Stimulated activated CD4-positive, alpha-beta T cell treated with anti-CD3 and anti-CD28 coated beads, Interleukin-1b, Interleukin-23, amount 100 ng/mL, for 4 hours (primary cell): ENCODE measurements at places on chromosomes 6 and 20.

DNA sequence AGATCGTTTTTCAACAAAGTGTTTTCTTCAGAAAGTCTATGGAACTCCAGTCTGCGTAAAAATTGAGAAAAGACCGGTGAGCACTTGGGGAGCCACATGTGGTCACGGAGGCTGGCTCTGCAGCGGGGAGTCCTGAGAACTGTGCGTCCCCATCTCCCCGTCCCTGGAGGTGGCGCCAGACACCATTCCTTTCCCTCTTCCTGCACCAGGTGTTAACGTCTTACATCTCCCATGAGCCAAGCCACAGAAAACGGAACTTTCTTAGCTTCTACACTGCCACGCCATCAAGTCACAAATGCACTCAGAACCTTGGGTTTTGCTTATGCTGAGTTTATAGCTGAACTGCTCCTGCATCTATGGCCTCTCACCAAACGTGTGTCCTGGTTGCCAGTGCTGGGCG is 62.6 kb downstream of the GINS1 start:
- no peak for DNase-seq

DNA sequence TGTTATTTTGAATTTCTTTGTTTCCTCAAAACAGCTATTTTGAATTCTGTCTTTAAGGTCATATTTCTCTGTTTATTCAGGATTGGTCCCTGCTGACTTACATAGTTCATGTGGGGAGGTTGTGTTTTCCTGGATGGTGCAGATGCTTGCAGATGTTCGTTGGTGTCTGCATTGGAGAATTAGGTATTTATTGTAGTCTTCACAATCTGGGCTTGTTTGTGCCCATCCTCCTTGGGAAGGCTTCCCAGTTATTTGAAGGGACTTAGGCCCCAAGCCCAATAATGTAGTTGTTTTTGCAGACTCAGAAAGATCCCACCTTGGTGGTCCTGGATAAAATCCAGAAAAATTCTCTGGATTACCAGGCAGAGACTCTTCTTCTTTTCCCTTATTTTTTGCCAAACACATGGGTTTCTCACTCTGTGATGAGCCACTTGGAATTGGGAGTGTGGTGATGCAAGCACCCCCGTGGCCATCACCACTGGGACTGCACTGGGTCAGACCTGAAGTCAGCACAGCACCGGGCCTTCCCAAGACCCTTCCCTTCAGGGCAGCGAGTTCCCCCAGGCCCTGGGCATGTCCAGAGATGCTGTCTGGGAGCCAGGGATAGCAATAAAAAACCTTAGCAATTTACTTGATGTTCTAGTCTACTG is 81.6 kb upstream of the EZR start:
- DNase-seq = no peak

DNA sequence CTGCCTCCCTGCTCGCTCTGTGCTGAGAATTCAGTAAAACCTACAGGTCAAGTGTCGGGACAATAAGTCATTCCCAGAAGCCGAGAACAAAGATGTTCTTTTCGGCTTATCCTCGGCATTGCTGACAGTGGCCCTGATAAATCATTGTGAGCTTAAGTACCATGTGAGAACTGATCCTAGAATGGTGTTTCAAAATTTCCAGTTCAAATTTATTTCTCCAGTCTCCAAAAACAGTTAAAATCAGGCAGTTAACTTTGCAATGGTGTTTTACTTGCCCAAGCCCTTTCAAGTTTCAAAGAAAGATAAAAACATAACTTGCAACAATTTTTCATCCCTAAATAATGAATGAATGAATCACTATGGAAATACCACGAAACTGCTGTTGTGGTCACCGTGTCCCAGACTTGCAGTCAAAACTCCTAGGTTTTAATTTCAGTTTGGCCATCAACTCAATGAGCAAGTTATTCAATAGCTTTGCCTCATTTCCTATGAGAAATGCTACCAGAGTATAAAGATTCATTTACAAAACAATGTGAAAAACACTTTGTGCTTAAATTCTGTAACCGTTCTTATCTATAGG is 4.3 kb downstream of the ATP5F1E start:
- DNase-seq = no peak

DNA sequence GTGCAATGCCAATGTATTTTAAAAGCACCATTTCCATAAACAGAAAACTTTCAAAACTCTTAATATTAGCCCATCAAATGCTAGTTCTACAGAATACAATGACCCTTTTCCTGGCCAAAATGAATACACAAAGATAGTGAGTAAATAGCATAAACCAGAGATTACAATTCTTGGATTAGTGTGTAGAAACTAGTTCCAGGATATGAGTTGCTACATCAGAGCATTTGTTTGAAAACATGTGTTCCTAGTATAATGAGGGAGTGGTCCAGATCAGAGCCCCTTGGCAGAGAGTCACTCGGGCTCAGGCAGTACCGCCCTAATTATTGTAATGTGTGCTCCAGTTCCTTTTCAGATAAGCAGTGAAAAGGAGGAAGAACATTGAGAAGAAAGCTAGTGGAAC is 63.7 kb upstream of the COL21A1 start:
- DNase-seq = no peak

- DNase-seq = no peak
Observed at GRCh38 chr20:50450881-50451752, 59.1 kb upstream of the PTPN1 start.

DNA sequence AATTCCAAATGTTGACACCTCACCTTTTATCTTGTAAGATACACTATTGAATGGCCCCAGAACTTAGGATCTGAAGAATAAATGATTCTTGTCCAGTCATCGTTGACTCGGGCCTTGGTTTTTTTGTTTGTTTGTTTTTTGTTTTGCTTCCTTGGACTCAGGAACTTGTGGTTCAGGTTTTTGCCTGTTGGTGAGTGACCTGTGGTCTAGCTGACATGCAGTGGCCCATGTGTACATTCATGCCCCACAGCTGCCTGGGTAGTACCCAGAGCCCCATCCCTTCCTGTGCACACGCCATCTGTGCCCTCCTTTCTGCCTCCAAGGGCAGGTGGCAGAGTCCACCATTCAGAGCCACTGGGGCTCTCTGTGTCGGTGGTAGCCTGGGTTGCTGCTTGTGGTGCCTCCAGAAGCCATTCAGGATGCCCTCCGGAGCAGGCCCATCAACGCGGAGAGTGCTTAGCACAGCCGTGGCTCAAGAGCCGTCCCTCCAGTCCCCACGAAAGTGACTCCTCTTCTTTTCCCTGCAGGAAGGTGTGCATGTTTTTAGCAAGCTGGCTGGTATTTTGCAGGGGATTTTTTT is 85.9 kb downstream of the SYNJ2 start:
- DNase-seq = no peak

DNA sequence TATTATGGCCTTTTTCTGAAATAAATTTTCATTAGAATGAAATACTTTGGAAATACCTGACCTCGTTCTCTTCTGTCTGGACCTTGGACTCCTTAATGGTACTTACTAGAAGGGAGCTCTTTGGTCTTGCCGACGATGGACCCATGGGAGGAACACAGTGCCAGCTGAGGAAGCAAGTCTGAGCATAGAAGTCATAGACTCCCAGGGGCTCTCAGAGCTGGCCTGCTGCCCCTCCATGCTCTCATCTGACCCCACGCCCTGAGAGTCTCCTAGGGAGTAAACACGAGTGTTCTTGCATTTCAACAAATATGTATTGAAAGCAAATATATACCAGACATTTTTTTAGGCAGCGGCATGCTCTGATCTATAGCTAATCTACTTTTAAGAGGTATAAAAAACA is 87.8 kb downstream of the PLEKHG1 start:
- DNase-seq = no peak

GRCh38 chr6:89501222-89501621 is 68.3 kb downstream of the ANKRD6 start:
- no peak for DNase-seq

DNA sequence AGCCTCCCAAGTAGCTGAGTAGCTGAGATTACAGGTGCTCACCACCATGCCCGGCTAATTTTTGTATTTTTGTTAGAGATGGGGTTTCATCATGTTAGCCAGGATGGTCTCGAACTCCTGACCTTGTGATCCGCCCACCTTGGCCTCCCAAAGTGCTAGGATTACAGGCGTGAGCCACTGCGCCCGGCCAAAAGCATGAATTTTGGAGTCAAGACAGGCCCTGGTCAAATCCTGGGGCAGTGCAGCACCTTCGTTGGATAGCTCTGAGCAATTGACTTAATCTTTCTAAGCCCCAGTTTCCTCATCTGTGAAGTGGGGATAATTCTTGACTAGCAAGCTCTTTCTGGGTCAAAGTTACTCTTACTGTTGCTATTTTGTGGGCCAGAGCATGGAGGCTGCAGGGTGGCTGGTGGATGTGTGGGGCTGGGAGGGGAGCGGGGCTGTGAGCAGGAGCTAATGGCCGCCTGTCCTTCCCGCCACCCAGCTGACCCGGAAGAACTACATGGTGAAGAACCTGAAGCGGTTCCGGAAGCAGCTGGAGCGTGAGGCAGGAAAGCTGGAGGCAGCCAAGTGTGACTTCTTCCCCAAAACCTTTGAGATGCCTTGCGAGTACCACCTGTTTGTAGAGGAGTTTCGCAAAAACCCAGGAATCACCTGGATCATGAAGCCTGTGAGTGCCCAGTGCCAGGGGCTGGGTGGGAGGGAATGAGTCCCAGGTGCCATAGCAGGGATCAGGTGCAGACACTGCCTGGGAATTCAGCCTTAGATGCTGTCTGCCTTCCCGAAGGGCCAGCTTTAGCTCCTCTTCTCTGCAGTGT is 39.0 kb downstream of the TTLL9 start:
- no peak for DNase-seq

DNA sequence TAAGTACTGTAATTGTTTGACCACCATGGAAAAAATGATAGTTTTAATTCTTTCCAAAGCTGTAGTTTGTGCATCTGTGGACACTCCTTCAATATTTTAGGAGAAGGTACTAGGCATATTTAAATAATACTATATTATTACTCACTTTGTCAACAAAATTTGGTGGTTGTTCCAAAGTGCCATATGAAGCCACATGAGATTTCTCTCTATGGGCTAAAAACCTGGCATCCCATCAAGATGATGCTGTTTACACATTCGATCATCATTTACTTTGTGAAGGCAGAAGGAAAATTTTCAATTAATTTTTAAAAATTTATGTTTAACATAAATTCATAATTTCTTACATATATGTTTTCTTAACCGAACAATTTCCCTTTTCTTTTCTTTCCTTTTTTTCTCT is 502.6 kb upstream of the JAG1 start:
- no peak for DNase-seq

- DNase-seq = no peak
Observed at GRCh38 chr6:2376429-2377355, 131.3 kb upstream of the GMDS start.

DNA sequence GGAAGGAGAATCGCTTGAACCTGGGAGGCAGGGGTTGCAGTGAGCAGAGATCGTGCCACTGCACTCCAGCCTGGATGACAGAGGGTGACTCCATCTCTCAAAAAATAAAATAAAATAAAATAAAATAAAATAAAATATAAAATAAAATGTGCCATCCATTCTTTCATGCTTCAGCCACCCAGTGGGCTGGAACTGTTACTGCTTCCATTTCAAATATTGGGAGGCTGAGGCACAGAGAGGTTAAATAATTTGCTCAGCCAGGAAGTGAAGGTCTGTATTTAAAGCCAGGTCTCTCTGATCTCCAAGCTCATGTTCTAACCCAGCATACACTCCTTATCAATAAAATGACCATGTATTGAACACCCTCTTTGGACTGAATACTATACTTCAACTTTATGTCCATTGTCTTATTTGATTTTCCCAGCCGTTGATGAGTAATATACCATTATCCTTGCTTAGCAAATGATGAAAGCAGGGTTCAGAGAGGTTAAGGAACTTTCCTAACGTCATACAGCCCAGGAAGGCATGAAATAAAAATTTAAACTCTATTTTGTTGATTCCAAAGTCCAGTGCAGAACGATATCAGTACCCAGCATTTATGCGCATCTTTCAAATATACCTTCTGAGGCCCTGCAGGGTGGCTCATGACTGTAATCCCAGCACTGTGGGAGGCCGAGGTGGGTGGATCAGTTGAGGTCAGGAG is 25.8 kb upstream of the SLC9A8 start:
- no peak for DNase-seq

DNA sequence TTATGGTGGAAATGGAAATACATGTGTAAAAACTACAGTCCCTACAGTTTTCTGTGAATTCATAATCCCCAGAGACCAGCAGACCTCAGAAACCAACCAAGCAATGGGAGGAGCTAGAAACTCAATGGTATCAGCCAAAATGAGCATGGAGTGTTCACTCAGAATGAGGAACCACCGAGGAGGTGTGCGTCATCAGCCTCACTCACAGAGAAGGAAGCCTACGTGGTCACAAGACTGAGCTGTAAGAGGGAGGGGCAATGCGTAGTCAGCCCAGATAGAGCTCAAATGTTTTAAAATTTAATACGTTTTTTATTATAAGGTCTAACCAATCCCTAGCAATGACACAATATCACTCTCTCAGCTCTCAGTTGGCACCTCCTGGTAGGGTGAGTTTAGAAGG is 17.4 kb downstream of the MYLK4 start:
- DNase-seq = no peak

GRCh38 chr20:36251426-36251825 is 15.1 kb downstream of the AAR2 start:
- no peak for DNase-seq
